ENCODE measurements at places on chromosomes 11 and 22.

DNA sequence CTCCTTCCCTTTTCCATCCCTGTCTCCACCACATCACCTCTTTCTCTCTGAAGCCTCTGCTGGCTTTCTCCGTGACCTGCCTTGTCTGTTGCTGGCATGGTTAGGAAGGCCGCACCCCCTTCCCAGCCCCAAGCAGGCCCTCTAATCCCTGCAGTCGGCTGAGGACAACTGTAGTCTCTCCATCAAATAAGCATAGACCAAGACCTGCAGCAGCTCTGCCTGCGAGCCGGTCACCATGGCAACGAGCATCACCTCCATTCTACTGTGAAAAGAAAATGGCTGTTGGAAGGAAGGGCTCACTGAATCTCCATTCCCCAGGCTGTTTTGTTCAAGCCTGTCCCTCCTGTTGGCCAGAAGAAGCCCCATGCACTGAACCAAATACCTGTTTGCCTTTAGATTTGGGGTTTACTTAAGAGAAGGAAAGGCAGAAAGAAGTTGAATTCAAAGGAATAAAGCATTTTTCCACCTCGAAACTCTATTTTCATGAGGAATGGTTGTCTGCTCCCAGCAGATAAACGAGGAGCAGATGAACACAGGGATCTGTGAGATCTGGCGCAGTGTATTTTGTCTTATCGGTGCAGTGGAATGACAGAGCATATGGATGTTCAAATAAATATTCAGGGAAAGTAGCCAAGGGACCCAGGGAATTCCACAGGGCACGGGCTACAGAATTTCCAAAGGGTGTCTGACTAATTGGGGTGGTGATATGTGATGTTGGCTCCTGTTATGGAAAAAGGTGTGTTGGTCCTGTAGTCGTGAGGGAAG lies 113.1 kb upstream of the TTC12 start:
- no peak for DNase-seq

GRCh38 chr11:65432686-65433582 lies 10.3 kb downstream of the NEAT1 start:
- no peak for DNase-seq

DNA sequence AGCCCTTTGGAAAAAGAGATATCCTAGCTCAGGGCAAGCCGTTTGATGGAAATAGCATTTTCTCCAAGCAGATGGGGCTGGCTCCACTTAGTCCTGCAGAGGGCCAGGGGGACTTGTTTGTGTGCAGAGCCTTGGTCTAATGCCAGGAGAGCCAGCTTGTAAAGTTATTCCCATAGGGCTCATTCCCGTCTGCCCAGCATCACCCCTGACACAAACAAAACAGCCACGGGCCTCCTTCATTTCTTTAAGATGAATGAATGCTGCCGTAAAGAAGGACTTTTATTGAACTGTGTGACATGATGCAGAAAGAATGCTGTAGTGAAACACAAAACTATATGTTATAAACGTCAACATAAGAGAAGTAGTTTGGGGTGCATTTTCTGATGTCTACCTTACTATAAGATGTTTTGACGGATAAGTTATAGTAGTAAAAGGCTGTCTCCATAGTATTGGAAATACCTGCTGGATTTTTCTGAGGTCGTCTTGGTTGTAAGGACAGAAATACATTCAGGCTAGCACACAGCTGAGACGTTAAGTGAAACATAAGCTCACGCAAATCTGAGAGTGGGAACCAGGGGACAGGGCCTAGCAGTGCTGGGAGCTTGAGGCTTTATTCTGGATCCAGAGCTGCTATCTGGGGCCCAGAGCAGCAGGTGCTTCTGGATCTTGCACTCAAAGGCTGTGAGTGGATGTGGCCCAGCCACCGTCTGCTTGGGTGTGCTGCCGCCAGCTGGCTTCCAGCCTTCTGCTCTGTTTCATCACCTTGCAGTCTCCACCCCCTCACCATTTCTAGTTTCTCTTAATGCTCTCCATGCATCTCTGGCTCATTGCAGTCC lies 53.3 kb downstream of the NCAM1 start:
- no peak for DNase-seq

GRCh38 chr11:22703040-22703439 lies 36.6 kb downstream of the GAS2 start:
- peak; percentile 63 for DNase-seq

DNA sequence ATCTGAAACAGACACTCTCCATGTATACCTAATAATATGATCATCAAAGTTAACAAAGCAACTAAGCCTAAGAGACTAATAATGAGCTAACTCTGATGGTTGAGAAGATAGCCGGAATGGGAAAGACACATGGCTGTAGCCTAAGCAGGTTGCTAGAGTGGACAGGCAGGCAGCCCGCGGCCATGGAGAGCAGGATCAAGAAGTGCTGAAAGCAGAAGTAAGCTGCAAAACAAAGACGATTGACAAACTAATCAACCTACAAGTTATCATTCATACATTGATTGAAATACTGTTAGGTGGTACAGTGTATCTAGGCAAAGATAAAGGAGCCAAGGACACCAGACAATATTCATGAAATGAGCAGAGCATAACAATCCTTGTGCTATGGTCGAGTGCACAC lies 29.3 kb downstream of the SLN start:
- no peak for DNase-seq

DNA sequence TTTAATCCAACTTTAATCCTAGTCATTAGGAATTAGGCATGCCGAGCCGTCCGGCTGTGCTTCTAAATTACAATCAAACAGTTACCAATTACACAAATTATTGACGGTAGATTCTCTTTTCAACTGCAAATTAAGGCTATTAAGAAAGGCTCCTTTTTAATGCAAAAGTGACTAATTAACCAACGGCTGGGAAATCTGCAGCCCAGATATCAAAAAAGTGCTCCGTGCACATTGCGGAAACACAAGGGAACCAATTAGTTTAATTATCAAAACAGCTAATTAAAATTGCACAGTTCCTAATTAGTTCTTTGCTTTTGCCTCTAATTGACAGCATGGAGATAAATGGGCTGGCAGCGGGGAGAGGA lies 19.4 kb upstream of the LMO1 start:
- no peak for DNase-seq

DNA sequence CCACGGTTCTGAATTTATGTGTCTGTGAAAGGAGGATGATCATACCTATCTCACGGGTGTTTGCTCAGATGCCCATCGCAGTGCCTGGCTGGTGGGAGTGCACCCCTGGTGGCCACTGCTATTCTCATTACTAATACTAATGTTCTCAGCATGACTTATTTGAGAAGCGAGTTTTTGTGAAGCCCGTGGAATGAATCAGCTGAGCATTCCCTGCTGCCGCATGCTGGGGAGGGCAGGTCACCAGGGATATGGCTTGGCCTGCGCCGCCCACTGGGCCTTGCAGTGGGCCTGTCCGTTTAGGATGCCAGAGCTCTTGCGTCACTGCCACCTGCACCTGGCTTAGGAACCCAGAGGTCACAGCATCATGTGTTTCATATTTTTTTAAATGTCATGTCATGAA lies 16.9 kb downstream of the CTTN start:
- DNase-seq = peak; percentile 22

- DNase-seq = no peak
Observed at GRCh38 chr11:45745065-45745811, 59.7 kb upstream of the SLC35C1 start.

- DNase-seq = no peak
Observed at GRCh38 chr11:116388146-116388545, 384.6 kb downstream of the BUD13 start.

GRCh38 chr11:119615003-119615881 lies 113.8 kb downstream of the NECTIN1 start:
- no peak for DNase-seq

DNA sequence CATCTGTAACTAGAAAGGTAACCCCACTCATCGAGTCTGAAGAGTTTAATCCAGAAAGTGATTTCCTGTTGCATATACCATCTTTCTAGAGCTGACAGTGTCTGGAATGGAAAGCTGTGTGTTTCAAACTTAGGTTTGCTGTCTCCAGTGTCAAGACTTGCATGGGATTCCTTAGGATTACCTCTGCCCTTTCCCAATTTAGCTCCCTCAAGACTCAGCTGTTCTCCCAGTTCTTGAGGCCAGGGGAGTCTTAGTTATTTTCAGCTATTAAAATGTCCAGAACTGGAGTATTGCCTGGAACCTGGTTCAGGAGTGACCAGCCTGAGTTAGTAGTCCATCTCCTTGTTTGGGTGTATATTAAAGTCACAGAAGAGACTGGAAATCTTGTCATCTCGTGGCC lies 25.0 kb upstream of the LDHA start:
- DNase-seq = no peak

DNA sequence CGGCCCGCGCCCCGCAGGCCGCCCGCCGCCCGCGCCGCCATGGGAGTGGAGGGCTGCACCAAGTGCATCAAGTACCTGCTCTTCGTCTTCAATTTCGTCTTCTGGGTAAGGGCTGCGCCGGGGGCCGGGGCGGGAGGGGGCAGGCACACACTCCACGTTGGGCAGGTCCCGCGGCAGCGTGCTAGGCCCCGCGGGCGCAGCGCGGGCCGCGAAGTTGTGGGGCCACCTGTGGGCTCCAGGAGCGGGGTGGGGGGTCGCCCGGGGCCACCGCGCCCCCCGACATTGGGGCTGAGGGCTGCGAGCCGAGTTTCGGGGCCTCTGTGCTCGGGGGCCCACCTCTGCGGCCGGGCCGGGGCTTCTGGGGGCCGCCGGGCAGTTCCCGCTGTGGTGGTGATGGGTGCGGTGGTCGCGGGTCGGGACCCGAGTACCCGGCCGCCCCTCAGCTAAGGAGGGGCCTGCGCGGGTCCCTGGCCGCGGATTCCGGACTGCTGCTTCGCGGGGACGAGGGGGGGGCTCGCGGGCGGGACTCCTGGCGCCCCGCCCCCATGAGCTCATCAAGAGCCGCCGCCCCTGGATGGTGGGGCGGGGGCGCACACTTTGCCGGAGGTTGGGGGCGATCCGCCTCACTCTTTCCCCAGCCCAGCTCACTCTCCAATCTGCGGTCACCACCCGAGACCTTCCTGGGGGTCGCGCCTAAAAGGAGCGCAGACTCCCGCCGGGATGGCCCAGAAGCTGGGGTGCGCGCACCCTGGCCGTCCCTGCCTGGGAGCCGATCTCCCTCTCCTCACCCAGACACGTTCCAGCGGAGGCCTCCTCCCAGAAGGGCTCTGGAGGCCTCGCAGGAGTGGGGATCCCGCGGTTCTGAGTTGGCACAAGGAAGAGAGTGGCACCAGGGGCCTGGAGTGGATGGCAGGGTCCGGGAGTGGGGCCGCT lies 667 bp downstream of the CD81 start:
- no peak for DNase-seq

- no peak for DNase-seq
Observed at GRCh38 chr11:124446916-124447315, 1.4 kb upstream of the OR8B8 start.

DNA sequence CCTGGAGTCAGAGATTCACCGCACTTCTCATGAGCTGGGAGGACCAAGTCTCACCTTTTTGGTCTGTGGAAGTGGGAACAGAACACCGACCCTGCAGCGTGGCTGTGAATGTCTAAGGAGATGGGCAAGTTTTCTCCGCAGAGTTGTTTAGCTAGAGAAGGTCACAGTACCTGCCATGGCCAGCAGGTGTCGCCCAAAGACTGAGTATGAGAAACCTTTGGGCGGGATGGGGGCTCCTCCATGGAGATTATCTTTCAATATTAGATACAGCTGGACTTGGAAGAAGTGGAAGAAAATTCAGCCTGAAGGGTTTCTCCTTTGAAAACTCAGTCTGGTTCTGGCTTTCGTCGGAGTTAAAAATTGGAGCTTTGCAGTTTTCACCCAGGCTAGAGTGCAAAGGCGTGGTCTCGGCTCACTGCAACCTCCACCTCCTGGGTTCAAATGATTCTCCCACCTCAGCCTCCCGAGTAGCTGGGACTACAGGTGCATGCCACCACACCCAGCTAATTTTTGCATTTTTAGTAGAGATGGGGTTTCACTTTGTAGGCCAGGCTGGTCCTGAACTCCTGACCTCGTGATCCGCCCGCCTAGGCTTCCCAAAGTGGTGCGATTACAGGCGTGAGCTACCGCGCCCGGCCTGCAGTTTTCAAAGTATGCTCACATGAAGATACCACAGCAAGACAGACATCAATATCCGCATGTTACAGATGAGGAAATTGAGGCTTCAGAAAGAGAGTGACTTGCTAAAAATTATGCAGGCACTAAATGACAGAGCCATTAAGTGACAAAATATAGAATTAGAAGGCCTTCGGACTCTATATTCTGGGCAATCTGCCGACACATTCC lies 10.7 kb upstream of the DSCAML1 start:
- DNase-seq = peak; percentile 45

GRCh38 chr22:33921525-33922348 lies 1.5 kb upstream of the LARGE1 start:
- no peak for DNase-seq

DNA sequence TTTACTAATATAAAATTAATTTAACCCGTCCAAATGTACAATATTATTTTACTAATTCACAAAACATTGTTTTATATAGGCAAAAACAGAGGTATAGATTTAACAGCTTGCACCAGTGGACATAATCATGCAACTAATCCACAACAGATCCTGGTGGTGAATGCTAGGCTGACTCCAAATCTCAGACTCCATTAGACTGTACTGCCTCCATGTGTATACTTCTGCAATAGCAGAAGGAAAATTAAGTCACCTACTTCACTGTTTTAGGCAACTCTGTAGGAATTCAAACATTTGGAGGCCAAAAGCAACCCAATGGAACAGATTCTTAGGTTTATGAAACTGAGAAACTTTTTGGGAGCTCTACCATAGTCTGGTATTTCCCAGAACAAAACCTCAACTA lies 30.0 kb upstream of the RAB39A start:
- DNase-seq = peak; percentile 48

DNA sequence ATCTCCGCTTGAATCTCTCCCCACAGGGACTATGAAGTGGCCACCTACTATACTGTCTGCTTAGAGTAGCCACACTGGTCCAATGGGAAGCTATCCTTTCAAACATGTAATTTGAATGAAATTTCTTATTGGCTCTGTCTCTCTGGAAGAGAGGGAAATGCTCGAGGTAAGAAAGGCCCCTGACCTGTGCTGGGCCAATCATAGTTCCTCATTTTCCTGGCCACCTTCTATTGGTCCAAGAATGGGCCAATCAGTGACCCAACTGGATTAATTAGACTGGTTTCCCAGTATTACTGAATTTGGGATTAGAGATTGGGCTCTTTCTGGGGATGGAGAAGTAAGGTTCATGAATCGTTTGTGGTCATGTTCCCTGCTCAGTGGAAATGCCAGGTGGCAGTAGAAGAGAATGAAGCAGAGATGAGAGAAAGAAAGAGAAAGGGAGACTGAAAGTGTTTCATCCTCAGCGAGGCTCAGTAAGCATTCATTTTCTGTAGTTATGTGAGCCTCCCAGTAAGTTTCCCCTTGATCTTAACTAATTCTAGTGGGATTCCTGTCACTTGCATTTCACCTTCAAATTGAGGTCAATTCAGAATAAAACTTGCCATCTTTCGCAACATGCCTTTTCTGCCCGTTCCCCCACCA lies 8.4 kb upstream of the MMP20 start:
- DNase-seq = no peak

All from astrocyte of the cerebellum (primary cell).